ENCODE measurements at places on chromosomes 1 and 21.

- DNase-seq = no peak
These were observed 27.5 kb downstream of the TRPM2 start for GRCh38 chr21:44380876-44381275.

DNA sequence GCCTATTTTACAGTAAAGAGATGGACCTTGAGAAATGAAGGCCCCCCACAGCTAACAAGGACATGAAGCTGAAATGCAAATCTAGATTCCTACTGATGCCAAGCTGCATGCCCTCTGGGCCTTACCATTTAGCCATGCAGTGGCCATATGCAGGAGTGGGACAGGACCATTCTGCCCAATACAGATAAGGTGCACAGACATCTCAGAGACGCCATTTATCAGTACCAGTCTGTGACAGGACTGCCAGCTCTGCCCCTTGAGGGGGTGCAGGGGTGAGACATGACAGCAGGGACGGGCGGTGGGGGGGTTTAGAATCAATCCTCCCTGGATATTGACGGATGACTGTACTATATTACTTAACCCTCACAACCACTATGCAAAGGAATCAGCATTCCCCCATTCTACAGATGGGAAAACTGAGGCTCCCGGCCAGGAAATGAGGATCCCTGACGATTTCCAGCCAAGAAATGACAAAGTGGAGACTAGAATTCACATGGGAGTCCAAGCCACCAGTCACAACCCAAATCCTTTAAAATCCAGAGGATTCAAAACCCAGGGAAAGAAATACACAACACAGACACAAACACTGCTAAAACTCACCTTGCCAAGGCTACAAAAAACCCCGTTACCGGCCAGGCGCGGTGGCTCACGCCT lies 10.8 kb downstream of the SSBP3 start:
- DNase-seq = no peak

DNA sequence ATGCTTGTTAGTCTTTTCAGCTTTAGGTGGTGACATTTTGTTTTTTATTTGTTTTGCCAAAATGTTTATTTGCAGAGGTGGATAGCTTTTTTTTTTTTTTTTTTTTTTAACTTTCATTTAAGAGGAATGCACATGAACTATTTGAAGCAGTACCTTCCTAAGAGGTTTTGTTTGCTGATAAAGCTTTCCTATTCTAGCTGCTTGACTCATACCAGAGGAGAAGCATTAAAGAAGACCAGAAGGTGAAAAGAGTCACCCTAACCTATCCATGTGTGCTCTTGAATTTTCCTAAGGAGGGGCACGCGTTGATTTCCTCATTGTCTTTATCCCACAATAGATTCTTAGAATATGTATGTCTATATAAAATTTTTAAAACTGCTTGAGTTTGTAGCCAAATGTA lies 57.7 kb downstream of the PRDM2 start:
- DNase-seq = no peak

GRCh38 chr1:169202791-169203665 lies 96.5 kb downstream of the ATP1B1 start:
- no peak for DNase-seq

DNA sequence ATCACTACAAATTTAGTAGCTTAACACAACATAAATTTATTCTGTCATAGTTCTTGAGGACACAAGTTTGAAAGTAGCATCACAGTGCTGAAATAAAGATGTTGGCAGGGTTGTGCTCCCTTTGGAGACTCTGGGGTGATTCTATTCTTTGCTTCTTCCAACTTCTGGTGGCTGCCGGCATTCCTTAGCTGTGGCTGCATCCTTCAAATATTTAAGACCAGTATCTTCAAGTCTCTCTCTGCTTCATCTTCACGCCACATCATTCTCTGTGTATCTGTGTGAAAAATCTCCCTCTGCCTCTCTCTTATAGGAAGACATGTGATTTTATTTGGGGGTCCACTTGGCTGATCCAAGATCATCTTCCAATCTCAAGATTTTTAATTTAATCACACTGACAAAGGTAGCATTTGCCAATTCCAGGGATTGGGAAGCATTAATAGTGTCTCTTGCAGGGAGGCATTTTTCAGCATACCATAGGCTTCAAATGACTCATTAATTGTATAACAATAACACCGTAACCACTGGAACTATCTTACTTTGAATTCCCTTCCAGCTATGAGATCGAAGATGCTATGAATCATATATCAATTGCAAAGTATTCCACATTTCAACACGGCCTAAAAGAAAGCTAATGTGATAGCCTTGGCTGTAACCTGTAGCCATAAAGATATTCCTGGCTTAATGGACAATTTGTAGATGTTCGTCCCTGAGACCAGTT lies 74.6 kb downstream of the DPT start:
- no peak for DNase-seq

- no peak for DNase-seq
These were observed 43.2 kb upstream of the FMO2 start for GRCh38 chr1:171141688-171142415.

- no peak for DNase-seq
These were observed 51.9 kb upstream of the DMRTA2 start for GRCh38 chr1:50474859-50475809.

- no peak for DNase-seq
These were observed 25.3 kb upstream of the ATP5PO start for GRCh38 chr21:33940881-33941245.

All from SIG-M5 (cell line).